Vagina (tissue), 2 donors: ENCODE measurements at places on chromosomes 16 and 17.

DNA sequence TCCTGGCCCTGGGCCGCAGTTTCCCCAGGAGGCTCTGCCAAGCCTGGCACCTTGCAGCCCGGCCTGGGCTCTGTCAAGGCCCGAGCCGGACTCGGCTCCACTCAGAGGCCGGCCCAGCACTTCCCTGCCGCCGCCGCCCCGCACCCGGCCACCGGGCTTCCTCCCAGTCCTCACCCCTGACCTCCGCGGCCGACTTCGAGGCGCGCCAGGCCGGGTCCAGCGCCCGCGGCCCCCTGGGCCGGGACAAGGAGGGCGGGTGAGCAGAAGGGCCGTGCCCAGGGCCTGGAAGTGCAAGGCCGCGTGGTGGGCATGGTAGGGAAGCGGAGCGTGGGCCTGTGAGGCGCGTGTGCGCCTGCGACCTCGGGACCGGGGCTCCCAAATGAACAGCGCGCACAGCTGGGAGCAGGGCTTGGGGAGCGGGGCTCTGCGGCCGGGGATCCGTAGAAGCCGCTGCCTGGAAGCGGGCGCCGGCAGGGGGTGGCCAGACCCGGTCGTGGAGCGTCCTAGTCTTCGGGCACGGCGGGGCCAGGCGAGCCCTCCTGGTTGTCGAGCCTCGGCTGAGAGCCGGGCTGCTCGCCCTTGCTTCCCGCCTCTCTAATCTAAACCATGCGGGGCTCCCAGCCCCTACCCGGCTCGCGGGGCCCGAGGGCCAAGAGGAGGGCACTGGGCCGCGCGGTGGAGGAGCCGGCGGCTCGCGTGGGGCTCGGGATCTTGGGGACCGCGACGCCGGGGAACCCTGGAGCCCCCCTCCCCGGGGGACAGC, 503 bp upstream of the TBX4 start:
- DNase-seq, result no peak

GRCh38 chr16:30901201-30902028, 5.0 kb downstream of the CTF1 start:
- DNase-seq, result no peak

GRCh38 chr17:28906276-28906675, 3.4 kb upstream of the DHRS13 start:
- no peak for DNase-seq

- peak; percentile 92 for DNase-seq
These were observed at the start of gene LDAF1 for GRCh38 chr16:21158208-21159110. TSS of gene LDAF1 (plus strand) at chr16:21158674. CDS start at chr16:21161183, 2,509 bp downstream.

DNA sequence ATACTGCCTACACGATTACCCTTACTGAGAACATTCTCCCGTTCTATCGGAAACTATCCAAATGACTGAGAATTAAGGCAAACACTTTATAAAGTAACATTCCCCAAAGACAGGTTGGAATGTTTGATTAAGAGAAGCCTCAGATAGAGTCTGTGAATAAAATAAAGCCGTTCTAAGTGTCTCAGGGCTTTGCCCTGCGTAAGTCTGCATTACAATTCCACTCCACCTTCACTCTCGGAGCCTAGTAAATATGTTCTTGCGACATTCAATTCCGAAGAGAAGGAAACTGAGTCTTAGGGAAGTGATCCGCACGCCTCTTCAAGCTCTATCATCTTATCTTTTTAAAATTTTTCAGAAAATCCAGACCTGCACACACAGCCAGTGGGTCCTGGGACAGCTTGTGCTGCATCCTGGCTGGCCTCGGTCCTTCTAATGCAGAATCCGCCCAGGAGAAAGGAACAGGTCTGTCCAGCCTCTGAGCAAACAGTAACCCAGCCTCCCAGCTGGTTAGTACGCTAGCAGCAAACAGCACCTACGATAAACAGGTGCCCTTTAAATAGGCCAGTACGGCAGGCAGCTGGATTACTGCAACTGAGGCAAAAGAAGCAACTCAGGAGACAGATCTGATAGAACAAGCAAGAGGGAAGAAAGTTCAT, 254.1 kb upstream of the IRX3 start:
- no peak for DNase-seq
